ENCODE measurements at places on chromosomes 12 and 14. TPM values are rescaled to one million over a fixed set of nuclear protein-coding genes. Genes with fewer than 3 reads are reported as not detected.
A peak's percentile ranks its signal among the peaks of the same experiment; 100 is the strongest.

DNA sequence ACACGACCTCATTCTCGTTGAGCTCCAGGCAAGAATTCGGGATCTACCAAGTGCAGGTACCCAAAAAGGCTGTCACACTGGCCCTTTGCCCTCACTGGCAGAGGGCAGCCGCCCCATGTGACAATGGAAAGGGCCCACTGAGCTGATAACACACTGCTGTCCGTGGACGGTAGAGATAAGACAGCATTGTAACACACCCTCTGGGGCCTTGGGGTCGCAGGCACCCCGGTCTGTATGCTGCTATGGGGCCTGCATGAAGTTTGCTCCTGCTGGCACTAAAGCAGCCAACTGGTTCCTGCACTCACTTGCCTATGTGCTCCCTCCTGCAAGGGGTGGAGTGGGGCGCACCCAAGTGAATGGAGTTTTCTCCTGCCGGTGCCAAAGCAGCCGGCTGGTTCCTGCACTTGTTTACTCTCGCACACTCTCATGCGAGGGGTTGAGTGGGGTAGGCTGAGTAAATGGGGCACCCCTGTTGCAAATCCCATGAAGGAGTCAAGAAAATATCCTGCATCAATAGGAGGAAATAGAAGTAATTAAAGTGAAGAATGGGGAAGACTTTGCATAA, 477.9 kb downstream of the ATP23 start:
- no peaks in the 10 kb centered on the region for H3K36me3 ChIP-seq
- H3K27me3 ChIP-seq = no peaks in the 10 kb centered on the region
- H3K4me1 ChIP-seq = peaks cover 7% of the 10 kb centered on the region
- no peak for DNase-seq
- no peak overlapping the region for H3K4me3 ChIP-seq

GRCh38 chr12:115870021-115870420, 407.5 kb downstream of the MED13L start:
- H3K36me3 ChIP-seq = no peaks in the 10 kb centered on the region
- DNase-seq = no peak
- H3K4me3 ChIP-seq = no peak overlapping the region
- peaks cover 10% of the 10 kb centered on the region for H3K27me3 ChIP-seq
- no peaks in the 10 kb centered on the region for H3K4me1 ChIP-seq

DNA sequence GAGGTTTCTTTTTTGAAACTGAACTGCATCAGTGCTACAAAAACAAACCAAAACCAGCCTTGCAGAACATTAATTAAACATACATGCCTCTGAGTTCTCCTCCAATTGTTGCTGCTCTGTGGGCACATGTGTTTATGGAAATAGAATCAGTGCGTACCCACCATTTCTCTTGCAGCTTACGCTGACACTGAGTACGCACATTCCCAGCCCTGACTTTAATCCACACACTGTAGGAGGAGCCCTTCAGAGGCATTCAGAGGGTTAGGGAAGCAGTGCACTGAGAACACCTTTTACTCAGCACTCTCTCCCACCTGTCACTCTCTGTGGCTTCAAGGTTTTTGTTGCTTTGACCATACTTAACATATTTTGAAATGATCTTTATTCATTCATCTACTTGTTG, 250.5 kb upstream of the PWP1 start:
- no peaks in the 10 kb centered on the region for H3K27me3 ChIP-seq
- no peak overlapping the region for H3K27ac ChIP-seq
- H3K36me3 ChIP-seq = no peaks in the 10 kb centered on the region
- no peak overlapping the region for H3K4me3 ChIP-seq

GRCh38 chr12:131454418-131455217, 256.3 kb upstream of the SFSWAP start:
- H3K27me3 ChIP-seq = peaks cover 9% of the 10 kb centered on the region
- H3K36me3 ChIP-seq = no peaks in the 10 kb centered on the region
- no peak overlapping the region for H3K27ac ChIP-seq
- DNase-seq = peak; percentile 13
- no peaks in the 10 kb centered on the region for H3K4me1 ChIP-seq
- no peak overlapping the region for H3K4me3 ChIP-seq

Gene NANOG
- total RNA-seq = 0.62 TPM

Gene OAS2
- total RNA-seq = 2.7 TPM

GRCh38 chr12:96360550-96360949, 39.7 kb downstream of the CDK17 start:
- H3K4me3 ChIP-seq = no peak overlapping the region
- no peak for DNase-seq

GRCh38 chr14:35297706-35298105, 5.5 kb downstream of the PSMA6 start:
- H3K27ac ChIP-seq = no peak overlapping the region
- no peak overlapping the region for H3K4me3 ChIP-seq
- H3K27me3 ChIP-seq = no peaks in the 10 kb centered on the region
- peaks cover 6% of the 10 kb centered on the region for H3K4me1 ChIP-seq
- H3K36me3 ChIP-seq = peaks cover 5% of the 10 kb centered on the region

- H3K36me3 ChIP-seq = no peaks in the 10 kb centered on the region
- no peaks in the 10 kb centered on the region for H3K4me1 ChIP-seq
Measured at GRCh38 chr14:57610631-57611030, 117.0 kb upstream of the CCDC198 start.

DNA sequence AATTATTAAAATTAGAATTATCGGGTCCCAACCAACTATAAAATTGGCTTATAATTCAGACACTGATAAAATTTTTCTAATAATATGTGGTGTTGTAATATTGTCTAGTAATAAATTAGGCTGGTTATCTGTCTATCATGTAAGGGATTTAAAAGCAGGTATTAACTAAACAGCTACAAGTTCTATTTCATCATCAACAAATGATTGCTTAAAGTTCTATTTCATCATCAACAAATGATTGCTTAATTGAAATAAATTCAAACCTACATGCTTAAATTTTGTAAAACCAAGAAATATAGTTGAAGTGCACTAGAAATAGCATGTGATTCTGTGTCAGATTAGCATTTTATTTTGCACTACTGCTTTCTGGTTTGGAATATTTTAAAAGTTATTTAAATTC, 34.1 kb downstream of the SLCO1A2 start:
- no peak overlapping the region for H3K27ac ChIP-seq
- DNase-seq = no peak
- no peaks in the 10 kb centered on the region for H3K36me3 ChIP-seq
- H3K27me3 ChIP-seq = no peaks in the 10 kb centered on the region

Gene NEUROD4
- total RNA-seq = not detected

Gene KTN1
- total RNA-seq = 310 TPM

DNA sequence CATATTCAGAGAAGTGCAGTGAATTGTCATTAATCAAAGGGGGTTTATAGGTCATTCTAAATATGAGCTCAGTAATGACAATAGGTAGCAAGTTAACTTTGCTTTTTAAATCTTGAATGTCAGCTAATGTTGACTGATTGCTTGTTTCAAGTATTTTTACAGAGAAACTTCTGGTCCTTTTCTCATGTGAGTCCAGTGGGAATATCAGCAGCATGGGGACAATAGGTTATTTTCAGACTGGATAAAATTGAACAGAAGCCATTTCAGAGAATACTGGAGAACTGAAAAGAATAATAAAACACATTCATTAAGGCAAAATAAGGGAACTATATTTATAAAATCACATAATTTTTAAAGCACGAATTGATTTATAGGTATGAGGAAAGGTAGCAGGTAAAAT, 78.7 kb downstream of the FUT8 start:
- H3K27ac ChIP-seq = no peak overlapping the region
- no peak for DNase-seq
- H3K4me1 ChIP-seq = no peaks in the 10 kb centered on the region

- H3K36me3 ChIP-seq = no peaks in the 10 kb centered on the region
- H3K27ac ChIP-seq = no peak overlapping the region
- no peak overlapping the region for H3K4me3 ChIP-seq
- no peaks in the 10 kb centered on the region for H3K27me3 ChIP-seq
- H3K4me1 ChIP-seq = no peaks in the 10 kb centered on the region
- no peak for DNase-seq
Measured at GRCh38 chr12:31274520-31275300, 51.2 kb downstream of the SINHCAF start.

Gene RAB5B
- total RNA-seq = 102 TPM

GRCh38 chr12:49367381-49368239, at the start of gene SPATS2:
SPATS2 (plus strand) TSS chr12:49367462; CDS start chr12:49461013, 93,551 bp downstream.
- peak within 1 kb of the TSS; percentile 92 for H3K27ac ChIP-seq
- peaks cover 18% of the 10 kb centered on the region for H3K4me1 ChIP-seq
- no peaks in the 10 kb centered on the region for H3K36me3 ChIP-seq
- no peaks in the 10 kb centered on the region for H3K27me3 ChIP-seq
- no peak for DNase-seq
- peak within 1 kb of the TSS; percentile 78 for H3K4me3 ChIP-seq

- H3K27me3 ChIP-seq = no peaks in the 10 kb centered on the region
- peak overlapping the region; percentile 67 for H3K4me3 ChIP-seq
- no peaks in the 10 kb centered on the region for H3K36me3 ChIP-seq
- no peak for DNase-seq
- peaks cover 50% of the 10 kb centered on the region for H3K4me1 ChIP-seq
Measured at GRCh38 chr12:47773858-47774580, 981 bp downstream of the SLC48A1 start.
